ENCODE measurements at places on chromosomes 6 and 20.

GRCh38 chr6:21900730-21901129 lies 307.2 kb downstream of the SOX4 start:
- no peak for DNase-seq

DNA sequence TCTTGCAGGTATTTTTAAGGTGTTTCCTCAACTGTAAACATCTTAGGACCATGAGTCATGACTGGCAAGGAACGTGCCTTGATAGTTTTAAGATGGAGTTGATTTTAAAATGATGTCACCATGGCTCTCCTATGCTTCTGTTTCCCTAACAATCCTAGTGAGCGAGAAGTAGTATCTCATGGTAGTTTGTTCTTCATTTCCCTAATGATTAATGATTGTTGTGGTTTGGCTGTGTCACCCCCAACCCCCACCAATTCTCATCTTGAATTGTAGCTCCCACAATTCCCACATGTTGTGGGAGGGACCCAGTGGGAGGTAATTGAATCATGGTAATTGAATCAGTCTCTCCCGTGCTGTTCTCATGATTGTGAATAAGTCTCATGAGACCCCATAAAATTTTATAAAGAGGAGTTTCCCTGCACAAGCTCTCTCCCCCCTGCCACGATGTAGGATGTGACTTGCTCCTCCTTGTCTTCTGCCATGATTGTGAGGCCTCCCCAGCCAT lies 16.8 kb upstream of the BNIP5 start:
- no peak for DNase-seq

DNA sequence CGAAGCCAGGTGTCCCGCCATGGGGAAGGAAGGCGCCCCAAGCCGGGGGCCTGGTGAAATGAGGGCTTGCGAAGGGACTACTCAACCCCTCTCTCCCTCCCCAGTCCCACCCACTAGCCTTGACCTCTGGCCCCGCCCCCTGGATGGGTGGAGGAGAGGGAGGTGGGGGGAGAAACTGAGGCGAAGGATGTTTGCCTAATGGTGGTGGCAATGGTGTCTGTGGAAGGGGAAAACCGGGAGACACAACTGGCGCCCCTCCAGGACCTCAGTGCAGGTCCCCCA lies at the start of gene POU5F1:
POU5F1 (minus strand) TSS at position 83 of the 282 bp plus-strand sequence; CDS start at position 21, 62 bp downstream.
- DNase-seq, result no peak

DNA sequence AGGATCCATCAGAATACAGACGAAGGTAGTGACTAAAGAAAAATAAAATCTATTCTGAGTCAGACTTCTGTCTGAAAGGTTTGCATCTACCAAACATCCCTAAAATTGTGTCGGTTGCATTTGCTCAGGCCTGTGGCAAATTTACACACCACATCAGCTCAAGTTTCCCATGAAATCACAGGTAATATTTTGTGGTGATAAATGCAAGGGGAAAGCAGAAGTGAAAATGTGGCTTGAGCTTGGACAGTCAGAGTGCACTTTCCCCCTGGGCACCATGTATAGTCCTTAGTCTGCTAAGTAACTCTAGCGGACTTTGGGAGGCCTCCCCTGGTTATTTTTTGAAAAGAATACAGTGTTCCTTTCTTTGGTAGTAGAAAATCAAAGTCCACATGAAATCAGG lies 159.1 kb downstream of the PKHD1 start:
- DNase-seq, result no peak

DNA sequence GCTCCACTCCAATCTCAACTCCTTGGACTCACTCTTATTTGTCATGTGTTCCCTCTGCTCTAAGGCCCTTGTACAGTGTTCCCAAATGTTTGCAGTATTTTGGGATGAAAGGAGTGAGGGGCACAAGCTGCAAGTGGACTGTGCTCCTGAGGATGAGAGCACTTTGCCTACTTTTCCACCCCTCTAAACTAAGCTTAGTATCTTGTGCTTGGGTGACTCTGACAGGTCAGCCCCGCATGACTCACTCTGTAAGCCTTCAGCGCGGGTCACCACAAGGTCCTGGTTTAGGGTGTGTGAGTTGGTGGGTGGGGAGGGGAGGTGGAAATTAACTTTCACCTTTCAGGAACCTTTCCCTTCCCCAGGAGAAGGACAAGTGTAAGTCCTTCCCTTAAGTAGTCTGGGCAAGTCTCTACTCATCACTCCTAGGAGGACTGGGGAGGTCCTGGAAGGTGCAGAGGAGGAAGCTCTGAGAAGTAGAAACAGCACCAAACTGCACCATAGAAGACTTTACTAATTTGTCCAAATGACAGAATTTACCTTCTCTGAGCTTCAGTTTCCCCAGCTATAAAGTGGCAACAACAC lies 68.8 kb upstream of the EPB41L1 start:
- DNase-seq, result peak; percentile 82

DNA sequence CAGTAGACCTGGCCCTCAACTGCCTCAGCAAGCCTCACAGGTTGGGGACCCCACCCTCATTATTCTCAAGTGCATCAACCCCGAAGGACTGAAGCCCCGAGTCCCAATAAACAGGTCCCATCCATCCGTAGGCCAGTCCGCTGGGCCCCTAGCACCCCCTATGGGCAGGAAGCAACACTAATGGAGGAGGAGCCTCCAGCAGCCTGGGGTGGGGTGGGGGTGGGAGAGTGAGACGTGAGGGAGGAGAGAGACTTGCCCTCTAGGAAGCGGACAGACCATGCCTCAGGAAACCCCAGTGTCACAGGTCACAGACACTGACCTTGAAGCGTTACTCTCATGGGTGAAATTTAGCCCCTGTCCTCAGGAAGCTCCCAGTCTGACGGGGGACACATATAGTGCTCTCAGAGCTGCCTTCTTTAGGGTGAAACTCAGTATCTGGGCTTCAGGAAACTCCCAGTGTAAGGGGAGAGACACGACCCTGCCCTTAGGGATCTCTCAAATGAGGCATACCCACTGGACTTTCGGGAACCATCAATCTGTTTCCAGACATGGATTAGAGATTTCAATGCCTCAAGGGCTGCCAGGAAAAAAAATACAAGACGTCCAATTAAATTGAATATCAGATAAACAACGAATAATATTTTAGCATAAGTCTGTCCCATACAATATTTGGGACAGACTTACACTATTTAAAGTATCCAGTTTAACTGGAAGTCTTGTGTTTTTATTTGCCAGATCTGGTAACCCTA lies 125.8 kb downstream of the MRPL14 start:
- DNase-seq, result peak; percentile 79

DNA sequence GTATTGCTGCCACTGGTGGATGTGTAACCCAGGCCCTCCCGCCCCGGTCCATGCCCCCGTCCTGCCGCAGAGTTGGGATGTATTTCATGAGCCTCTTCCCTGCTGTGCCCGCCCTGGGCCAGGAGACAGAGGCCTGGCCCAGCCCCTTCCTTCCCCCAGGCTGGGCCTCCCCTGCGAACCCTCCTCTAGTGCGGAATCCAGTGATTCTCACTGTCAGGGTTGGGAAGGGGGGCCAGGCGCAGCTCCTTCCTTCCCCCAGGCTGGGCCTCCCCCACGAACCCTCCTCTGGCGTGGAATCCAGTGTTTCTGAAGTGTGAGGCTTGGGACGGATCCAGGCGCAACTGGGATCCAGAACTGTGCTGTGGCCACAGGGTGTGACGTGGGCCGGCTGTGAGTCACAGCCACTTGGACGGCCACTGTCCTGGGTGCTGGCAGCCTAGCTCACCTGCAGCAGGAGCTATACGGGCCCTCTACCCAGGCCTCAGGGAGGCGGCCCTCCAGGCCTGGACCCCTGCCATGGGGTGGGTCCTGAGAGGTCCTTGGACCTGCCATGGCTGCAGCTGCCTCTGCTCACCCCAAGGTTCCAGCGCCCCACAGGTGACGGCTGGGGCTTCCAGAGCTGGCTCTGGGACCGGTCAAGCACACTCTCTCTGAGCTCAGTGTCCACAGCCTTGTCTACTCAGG lies 28.3 kb downstream of the COL20A1 start:
- no peak for DNase-seq

DNA sequence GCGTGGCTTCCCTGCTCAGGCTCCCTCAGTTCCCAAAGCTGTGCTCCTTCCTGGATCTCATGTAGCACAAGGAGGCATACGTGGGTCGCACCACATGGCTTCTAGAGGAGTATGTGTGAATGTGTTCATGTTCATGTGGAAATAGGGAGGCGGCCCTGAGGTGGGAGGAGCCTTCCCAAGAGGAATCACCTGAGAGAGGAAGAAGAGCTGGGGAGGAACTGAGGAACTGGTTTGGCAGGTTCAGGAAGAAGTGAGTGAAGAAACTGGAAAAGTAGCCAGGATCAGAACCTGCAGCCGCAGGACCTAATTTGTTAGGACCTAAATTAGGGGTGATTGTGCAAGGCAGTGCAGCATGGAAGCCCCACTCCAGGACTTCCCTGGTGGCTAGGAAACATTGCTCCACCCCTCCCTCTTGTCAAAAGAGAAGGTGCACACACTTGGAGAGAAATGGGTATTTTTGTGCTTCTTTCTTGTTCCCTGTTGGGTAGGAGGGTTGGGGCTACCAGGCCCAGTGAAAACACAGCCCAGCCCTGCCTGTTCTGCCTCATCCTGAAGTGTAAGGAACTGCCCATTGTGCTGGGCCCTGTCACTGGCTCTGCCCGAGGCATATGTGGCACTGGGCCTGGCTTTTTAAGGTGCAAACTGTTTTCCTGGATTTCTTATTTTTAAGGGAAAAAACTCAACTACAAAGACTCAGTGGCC lies 20.7 kb downstream of the SYNJ2 start:
- DNase-seq, result no peak

- DNase-seq, result peak; percentile 63
These were observed 125.6 kb downstream of the MAFB start for GRCh38 chr20:40563296-40563950.

GRCh38 chr6:6713657-6714056 lies 125.1 kb downstream of the LY86 start:
- DNase-seq, result no peak

DNA sequence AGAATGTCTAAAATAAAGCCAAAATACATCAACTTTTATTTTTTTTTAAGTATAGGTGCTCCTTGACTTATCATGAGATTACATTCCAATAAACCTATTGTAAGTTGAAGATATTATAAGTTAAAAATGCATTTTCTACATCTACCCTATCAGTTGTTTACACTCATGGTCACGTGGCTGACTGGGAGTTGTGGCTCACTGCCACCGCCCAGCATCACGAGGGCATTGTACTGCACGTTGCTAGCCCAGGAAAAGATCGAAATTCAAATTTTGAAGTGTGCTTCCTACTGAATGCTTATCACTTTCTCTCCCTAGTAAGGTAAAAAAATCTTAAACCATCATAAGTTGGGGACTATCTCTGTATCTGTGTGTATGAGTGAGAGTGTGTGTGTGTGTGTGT lies 126.6 kb upstream of the RIN2 start:
- DNase-seq, result no peak

DNA sequence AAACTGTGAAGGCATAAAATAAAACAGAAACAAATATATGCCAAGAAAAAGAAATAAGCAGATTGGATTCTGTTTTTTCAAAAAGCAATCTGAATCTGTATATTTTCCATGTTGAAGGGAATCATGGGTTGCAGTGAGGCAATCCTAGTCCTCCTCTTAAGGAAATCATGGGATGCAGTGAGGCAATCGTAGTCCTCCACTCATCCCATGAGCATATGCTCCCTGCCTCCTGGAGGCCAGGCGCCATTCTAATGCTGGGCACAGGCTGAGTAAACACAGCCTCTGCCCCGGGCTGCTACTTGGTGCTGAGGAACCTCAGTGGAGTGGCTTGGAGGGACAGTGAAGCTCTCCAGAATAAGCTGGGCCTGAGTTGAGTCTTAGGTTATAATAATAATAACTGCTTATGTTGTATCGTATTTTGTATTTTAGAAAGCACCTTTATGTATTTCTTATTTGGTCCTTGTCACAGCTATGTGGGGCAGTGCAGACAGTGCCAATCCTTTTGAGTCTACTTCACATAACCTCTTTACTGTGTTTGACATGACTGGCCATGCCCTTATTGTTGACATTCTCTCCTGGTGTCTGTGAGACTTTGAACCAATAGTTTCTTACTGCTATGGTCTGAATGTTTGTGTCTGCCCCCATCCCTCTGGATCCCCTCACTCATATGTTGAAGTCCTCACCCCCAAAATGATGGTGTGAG lies 56.6 kb upstream of the CITED2 start:
- DNase-seq, result no peak

- no peak for DNase-seq
These were observed 180.0 kb downstream of the TMEM242 start for GRCh38 chr6:157143171-157143889.

DNA sequence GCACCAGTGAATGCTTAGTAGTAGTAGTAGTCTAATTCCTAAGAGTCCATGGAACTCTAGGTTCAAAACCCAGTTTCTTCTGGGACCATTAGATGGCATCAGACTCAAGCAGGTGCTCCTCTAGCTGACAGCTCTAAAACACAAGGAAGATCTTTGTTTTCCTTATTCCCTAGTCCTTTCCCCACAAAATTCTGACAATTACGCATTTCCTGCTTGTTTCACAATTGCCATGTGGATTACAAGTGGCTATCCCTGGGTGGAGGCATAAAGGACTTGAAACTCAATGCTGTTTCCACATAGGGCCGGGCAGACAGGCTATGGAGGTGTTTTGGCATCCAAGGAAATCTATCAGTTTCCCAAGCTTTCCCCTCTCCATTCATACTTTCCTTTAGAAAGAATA lies 9.2 kb upstream of the HLA-DOB start:
- no peak for DNase-seq

- DNase-seq, result no peak
These were observed 13.2 kb downstream of the SLCO4A1 start for GRCh38 chr20:62655282-62656196.

GRCh38 chr20:35251613-35251940 lies 25.1 kb downstream of the MMP24 start:
- DNase-seq, result no peak

- no peak for DNase-seq
These were observed 28.5 kb downstream of the CDC5L start for GRCh38 chr6:44415873-44416502.

DNA sequence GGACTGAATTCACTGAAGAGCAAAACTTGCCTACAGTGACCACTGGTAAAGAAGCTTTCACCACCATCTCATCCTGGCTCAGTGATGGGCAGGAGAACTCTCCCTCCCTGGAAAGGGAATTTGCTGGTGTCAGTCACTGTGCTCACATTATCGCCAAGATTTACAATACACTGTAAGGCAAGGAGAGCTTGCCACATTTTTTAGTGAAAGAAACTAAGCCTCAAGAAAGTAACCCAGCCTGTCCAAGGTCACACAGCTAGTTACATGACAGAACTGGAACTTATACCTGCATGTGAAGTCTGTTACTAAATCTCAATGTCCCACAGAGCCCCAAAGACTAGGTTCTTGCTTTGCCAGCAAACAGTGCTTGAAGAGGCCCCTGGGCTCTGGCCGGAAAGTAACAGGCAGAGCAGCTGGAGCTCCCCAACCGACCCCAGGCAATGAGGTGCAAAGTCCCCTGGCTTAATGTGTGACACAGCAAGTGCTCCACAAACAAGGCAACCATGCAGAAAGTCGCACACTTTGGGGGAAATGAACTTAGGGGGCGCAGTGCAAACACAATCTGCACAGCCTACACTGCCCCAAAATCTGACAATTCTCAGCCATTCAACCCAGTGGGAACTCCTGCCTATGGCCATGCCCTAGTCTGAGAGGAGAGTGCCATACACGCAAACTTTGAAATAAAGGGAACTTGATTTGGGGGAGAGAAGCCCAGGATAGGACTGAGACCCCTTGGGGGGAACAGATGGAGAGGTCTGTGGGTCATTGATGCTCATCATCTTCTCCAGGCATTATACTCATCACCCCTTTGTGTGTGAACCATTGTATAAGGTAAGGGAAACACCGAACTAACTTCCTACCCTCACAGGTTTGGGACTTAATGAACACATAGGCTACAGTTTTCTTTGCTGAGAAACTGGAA lies 1.9 kb downstream of the BCL2L1 start:
- no peak for DNase-seq

- no peak for DNase-seq
These were observed 93.2 kb downstream of the FOXF2 start for GRCh38 chr6:1482381-1483166.

GRCh38 chr20:58308290-58308679 lies 1.2 kb upstream of the RAB22A start:
- DNase-seq, result no peak

All from K562 (cell line).